B cell (primary cell): ENCODE measurements at places on chromosomes 1 and 21. TPM values are rescaled to one million over a fixed set of nuclear protein-coding genes. Genes with fewer than 3 reads are reported as not detected.

Gene SELL
- total RNA-seq = 250 and 262 TPM in 2 replicates

Gene AKT3
- 147 and 148 TPM in 2 replicates for total RNA-seq

Gene FAM110D
- not detected in 2 replicates for total RNA-seq

Gene OPTC
- not detected in 2 replicates for total RNA-seq

Gene LRRIQ3
- total RNA-seq = 1.4 and 2.2 TPM in 2 replicates

Gene PRRC2C
- 300 and 305 TPM in 2 replicates for total RNA-seq

Gene TCHH
- not detected in 2 replicates for total RNA-seq

Gene KCNN3
- total RNA-seq = 0.17 and 0.29 TPM in 2 replicates

Gene RPTN
- not detected in 2 replicates for total RNA-seq

Gene SPRR2B
- total RNA-seq = not detected in 2 replicates

Gene SUSD4
- not detected in 2 replicates for total RNA-seq

Gene ZDHHC18
- total RNA-seq = 25.8 and 28.2 TPM in 2 replicates

Gene CASQ1
- total RNA-seq = not detected in 2 replicates

Gene NR0B2
- total RNA-seq = not detected in 2 replicates

Gene RIPPLY3
- total RNA-seq = not detected in 2 replicates

Gene PRXL2B
- total RNA-seq = 27.0 and 27.9 TPM in 2 replicates
